Mucosa of descending colon (tissue), 3 donors: ENCODE measurements at places on chromosomes 6 and 20. TPM values are rescaled to one million over a fixed set of nuclear protein-coding genes. Genes with fewer than 3 reads are reported as not detected.
A peak's percentile ranks its signal among the peaks of the same experiment; 100 is the strongest.

TTPAL gene
- total RNA-seq = 9.9 TPM

DEFB132 gene
- total RNA-seq = not detected

GRCh38 chr20:11337361-11338130, 580.1 kb upstream of the BTBD3 start:
- DNase-seq = no peak

DNA sequence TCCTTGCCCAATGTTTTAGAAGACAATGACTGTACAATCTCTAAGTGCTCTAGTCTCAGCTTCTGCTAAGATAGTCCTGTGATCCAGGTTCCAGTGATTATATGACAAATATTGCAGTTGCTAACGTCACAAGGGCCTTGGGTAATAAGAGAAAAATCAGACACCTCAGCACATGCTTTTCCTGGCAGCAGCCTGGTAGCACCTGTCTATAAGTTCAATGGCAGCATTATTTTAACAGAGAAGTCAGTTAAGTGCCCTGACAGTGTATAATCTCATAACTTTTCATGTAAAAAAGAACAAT, 121.3 kb upstream of the BCLAF1 start:
- no peak for DNase-seq

GRCh38 chr6:7051780-7052442, 55.9 kb upstream of the RREB1 start:
- DNase-seq = peak; percentile 71
